Karpas-422 (cell line): ENCODE measurements at places on chromosomes 3 and 15. TPM values are rescaled to one million over a fixed set of nuclear protein-coding genes. Genes with fewer than 3 reads are reported as not detected.

- no peak for DNase-seq
Observed at GRCh38 chr3:177802151-177802900, 605.0 kb upstream of the TBL1XR1 start.

- DNase-seq, result peak; percentile 66
Observed at GRCh38 chr3:196604548-196604947, 34.9 kb upstream of the NRROS start.

- peak; percentile 80 for DNase-seq
Observed at GRCh38 chr3:112327371-112327951, 5.5 kb upstream of the CD200 start.

DNA sequence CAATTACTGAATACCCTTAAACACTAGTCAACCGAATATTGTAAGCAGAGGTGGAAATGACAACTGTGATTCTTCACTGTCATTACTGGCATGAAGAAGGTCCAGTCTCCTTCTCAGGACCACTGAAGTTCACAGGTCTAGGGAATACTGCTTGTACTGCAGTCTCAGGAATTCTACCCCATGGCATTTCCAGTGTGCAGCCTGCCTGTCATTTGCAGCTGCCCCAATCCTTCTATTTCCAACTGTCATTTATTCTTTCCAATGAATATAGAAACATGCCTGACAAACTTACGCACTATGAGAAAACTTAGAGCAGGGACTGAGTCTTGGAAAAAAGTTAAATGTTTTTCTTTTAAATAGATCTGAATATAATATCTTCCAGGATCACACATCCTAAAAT lies 308.0 kb upstream of the THBS1 start:
- no peak for DNase-seq

DNA sequence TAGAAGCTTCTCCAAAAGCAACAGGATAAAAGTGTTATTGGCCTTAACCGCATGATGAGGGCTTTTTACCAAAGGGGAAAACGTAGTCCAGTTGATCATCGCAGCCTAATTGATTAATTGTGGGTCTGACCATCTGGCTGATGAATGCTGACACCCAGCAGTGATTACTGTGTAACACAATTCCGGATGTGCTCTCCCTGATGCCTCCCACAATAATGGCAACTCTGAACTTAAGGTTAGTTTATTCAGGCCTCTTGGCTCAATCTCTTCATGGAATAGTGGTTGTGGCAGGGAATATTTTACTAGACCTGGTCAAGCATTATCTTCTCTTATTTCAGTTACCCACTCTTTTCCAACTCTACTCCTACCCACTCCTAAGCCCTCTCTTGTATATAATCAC lies 332.9 kb downstream of the TIGIT start:
- no peak for DNase-seq

- no peak for DNase-seq
Observed at GRCh38 chr3:59133311-59133710, 83.5 kb upstream of the CFAP20DC start.

- DNase-seq, result no peak
Observed at GRCh38 chr3:135163701-135164100, 368.6 kb downstream of the EPHB1 start.

- no peak for DNase-seq
Observed at GRCh38 chr3:60579734-60580133, 671.5 kb downstream of the FHIT start.

GRCh38 chr3:11567516-11568467 lies 75.9 kb downstream of the VGLL4 start:
- DNase-seq, result no peak

DNA sequence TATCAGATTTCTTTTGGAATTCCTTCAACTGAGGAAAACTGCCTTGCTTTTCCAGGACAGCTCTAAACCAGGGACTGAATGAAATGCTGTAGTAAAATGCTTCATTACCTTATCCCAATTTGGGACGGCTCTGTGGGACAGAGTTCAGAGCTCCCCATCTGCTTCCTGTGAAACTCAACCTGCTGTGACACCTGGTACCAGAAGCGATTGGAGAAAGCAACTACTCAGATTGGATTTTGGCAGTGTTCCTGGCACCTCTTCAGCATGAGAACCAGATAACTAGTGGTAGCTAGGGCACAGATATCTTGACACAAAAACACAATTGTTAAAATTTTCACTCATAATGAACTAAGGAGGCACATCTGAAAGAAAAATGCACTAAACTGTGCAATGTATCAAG lies 539.1 kb downstream of the SI start:
- no peak for DNase-seq

DNA sequence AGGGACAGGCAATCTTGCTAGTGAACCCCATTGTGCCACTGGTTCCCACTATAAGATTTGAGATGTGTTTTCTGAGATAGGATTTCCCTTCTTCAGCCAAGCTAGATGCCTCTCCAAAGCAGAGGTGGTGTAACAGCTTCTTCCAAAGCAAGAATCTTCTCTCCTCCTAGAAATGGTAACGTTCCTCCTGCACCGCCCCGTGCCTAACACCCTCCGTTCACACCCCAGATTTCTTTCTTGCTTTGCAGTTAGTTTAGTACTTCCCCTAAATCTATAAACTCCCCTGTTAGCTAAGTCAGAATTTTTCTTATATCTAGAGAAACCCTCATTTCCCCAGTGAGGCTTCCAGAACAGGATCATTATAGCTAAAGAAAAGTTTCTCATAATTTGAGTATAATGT lies 617.6 kb upstream of the MDFIC2 start:
- no peak for DNase-seq

DNA sequence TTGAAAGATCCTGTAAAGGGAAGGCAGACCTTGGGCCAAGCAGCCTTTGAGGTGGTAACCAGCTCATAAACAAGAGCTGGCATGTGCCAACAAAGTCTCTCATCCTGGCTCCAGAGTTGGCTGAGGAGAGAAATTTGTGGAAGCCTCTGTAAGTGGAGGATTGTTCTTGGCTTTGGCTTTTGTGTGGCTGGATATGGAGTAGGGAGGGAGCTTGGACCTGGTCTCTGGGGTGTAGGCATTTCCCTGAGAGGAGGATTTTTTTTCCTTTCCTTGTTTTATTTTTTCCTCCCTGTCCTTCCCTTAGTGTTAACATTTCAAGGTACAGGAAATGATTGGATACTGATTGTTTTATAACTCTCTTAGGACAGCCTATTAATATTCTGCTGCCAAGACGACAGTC lies 60.8 kb downstream of the ZNF609 start:
- no peak for DNase-seq

DNA sequence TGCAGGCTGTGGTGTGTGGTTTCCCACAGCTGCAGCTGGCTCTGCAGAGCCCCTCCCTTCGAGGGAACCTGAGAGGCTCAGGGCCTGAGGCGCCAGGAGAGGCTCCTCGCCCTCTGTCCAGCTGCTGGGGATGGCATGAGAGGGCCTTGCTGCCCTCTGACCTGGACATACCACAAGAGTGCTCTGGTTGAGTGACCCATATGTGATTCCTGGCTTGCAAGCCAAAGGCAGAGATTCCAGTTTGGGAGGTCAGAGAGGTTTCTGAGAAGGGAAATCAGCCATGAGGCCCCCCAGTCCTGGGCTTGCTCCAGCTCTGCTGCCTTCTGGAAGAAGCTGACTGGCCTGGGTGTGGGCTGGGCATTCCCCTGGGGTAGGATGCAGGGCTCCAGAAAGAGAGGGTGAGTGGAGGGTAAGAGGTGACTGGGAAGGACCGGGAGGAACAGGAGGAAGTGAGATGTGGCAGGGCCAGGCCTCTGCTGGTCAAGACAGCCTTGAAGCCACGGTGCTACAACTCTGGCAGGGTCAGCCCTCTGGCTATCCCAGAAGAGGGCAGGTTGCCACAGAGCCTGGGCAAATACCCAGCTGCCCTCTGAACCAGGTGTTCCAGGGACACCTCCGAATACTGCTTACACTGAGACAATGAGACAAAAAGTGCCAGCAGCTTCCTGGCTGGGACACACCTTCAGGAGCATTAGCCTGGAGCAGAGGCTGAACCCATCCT lies 16.0 kb upstream of the SRP14 start:
- DNase-seq, result no peak

- DNase-seq, result no peak
Observed at GRCh38 chr15:78399091-78399490, 38.9 kb upstream of the IREB2 start.

DNA sequence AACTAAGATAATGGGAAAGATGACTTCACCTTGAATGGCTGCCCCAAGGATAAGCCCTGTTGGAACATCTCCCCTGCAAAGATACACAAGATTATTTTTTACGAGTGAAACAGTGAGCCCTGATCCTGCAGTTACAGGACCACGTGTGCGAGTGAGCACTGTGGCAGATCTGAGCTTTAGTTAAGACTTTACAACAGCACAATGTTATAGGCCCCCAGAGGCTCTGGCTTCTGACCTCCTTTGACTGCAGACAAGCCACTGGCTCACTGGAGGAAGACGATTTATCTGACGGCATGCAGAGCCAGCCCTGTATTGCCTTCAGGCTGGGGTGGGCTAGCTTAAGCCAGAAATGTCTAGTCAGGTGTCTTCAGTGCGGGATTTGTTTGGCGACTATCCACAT lies 174.4 kb downstream of the ARRDC4 start:
- no peak for DNase-seq

DNA sequence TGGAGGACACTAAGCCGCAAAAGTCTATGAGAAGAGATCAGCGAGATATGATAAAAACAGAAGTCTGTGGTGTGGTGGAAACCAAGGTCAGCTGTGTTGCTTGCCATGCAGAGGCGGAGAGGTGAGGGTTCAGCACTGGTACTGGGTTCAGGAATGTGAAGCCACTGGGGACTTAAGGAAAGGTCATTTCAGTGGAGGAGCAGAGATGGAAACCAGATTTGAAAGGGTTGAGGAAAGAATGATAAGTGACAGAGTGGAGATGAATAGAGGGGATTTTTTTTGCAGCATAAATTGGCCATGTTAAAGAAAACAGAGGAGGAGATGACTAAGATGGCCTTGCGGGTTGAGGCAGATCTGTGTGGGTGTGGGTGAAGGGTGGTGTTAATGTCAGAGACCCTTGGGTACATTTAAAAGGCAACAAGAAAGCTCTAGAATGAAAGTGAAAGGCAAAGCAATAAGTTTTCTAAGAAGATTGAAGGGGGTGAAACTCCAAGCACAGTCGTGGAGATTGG lies 265.5 kb downstream of the ADAMTSL3 start:
- no peak for DNase-seq

GRCh38 chr3:3578718-3579117 lies 220.5 kb upstream of the LRRN1 start:
- no peak for DNase-seq

DNA sequence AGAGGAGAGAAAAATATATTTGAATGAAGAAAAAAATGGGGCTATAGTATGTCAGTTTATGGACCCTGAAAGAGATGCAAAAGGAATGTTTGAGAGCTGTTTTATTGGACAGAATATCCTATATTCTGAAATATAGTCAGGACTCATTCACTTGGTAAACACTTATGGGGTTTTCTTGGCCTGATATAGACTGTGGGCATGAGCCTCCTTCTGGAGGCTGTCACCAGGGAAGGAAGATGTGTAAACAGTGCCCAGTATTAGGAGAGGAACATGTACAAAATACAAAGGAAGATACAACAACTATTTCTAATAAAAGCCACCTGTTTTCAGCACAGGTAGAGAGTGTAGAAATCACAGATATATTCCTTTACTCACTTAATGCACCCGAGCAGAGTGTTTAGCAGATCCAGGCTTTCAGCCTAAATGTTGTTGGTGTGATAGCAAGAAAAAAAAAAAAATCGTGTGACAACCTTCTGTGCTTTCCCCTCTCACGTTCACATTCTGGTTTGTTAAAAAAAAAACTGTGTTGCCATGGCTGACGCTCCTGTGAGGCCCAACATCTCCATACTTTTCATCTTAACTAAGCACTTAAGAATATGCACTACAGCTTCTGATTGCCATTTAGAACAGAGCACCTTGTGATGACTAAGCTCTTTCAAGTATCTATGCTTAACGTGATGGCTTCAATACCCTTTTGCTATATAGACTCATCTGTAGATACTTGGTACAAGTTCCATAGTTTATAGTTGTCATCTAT lies 134.1 kb downstream of the MBNL1 start:
- DNase-seq, result no peak

DNA sequence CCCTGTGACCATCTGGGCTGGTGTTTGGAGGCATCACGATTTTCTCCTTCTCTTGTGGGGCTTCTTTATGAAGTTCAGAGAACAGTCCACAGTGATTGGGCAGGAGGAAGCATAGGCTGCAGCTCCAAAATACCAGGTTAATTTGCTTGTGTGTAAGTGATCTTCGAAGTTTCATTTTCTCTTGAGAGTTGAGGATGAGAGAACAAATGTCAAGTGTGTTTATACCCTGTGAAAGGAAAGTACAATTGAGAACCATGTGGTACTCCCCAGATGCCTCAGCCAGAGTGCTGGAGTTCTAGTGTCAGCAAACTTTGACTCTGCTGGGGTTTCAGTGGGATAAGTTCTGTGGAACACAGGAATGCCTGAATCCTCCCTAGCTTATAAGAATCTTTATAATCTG lies 357.1 kb upstream of the CFAP20DC start:
- no peak for DNase-seq

DNA sequence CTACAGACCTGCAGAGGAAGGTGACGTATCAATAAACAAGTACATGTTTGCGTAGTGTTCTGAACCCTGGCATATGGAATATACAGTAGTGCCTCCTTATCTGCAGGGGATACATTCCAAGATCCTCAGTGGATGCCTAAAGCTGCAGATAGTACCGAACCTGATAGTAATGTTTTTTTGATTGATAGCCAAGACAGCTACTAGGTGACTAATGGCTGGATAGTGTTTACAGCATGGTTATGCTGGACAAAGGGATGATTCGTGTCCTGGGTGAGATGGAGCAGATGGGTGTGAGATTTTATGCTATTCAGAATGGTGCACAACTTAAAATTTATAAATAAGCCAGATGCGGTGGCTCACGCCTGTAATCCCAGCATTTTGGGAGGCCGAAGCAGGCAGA lies 55.8 kb upstream of the IGF2BP2 start:
- no peak for DNase-seq

DNA sequence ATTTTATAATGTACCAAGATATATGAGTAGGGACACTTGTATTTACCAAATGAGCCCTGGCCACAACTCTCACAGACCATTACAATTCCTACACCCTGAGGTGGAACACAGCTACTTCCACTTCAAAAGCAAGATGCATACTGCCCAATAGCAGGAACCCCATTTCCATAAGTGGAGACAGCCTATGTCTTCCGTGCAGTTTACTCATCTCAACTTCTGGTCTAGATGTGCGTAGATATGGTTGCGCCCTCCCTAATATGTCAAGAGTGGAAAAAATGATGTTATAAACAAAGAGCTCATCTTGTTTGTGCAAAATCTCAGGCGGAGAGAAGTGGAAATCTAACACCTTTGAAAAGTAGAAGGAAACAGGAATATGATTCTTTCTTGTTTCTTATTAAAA lies 44.6 kb downstream of the RAB27A start:
- DNase-seq, result no peak

MYEF2 gene
- total RNA-seq, result 50.0 and 53.8 TPM in 2 replicates

PAK6 gene
- 0.45 and 0.69 TPM in 2 replicates for total RNA-seq

ISL2 gene
- 8.3 and 8.7 TPM in 2 replicates for total RNA-seq

MAP6D1 gene
- 1.2 and 10.8 TPM in 2 replicates for total RNA-seq

SCN11A gene
- total RNA-seq, result 0.07 TPM in 1 of 2 replicates, not detected in the other

TTC23 gene
- 4.1 and 9.0 TPM in 2 replicates for total RNA-seq

CFAP91 gene
- total RNA-seq, result not detected in 2 replicates

DAPK2 gene
- 40.4 and 56.4 TPM in 2 replicates for total RNA-seq

DUOX1 gene
- total RNA-seq, result not detected in 2 replicates

ACKR4 gene
- 7.4 and 8.4 TPM in 2 replicates for total RNA-seq

CHRNA3 gene
- not detected in 2 replicates for total RNA-seq

DNAH12 gene
- 0.43 TPM in 1 of 2 replicates, not detected in the other for total RNA-seq

SLC7A14 gene
- not detected in 2 replicates for total RNA-seq
